ENCODE measurements at places on chromosomes 2 and 18.

DNA sequence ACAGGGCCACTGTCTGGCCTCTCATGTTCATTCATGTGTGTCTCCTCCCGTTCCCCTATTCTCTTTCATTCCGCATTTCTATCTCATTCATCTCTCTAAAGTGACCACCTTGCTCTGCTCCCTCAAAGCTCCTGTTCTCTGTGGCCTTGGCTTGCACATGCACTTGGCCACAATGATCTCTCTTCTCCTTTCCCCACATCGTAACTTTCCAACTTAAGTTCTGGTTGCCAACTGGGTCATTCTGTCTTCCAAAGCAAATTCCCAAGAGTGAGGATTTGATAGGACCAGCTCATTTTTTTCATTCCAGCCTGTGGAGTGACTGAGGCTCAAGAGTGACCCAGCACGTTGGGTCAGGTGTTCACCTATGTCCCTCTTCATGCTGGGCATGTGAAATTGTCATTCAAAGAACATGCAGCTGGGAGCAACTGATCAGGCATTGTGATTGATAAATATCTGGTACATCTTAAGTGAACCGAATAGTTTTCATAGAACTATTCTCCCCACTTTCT lies 14.3 kb upstream of the ITGA6 start:
- no peak for DNase-seq

DNA sequence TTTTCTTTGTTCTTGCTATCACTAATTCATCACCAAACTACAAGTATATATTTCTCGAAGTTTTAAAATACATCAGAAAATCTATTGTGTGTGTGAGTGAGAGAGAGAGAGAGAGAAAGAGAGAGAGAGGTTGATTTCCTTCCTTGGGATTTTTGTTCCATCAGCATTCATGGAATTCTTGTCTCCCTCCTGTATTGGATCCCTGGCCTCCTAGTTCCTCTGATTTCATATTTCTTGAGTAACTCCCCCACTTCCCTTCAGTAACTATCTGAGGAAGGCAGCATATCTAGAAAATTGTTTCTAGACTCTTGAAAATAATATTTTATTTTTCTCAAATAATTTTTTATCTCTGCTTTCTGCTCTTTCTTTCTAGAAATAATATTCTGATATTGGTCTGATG lies 13.3 kb upstream of the ACTR2 start:
- no peak for DNase-seq

GRCh38 chr18:48613589-48614404 lies 75.0 kb downstream of the CTIF start:
- DNase-seq = no peak

DNA sequence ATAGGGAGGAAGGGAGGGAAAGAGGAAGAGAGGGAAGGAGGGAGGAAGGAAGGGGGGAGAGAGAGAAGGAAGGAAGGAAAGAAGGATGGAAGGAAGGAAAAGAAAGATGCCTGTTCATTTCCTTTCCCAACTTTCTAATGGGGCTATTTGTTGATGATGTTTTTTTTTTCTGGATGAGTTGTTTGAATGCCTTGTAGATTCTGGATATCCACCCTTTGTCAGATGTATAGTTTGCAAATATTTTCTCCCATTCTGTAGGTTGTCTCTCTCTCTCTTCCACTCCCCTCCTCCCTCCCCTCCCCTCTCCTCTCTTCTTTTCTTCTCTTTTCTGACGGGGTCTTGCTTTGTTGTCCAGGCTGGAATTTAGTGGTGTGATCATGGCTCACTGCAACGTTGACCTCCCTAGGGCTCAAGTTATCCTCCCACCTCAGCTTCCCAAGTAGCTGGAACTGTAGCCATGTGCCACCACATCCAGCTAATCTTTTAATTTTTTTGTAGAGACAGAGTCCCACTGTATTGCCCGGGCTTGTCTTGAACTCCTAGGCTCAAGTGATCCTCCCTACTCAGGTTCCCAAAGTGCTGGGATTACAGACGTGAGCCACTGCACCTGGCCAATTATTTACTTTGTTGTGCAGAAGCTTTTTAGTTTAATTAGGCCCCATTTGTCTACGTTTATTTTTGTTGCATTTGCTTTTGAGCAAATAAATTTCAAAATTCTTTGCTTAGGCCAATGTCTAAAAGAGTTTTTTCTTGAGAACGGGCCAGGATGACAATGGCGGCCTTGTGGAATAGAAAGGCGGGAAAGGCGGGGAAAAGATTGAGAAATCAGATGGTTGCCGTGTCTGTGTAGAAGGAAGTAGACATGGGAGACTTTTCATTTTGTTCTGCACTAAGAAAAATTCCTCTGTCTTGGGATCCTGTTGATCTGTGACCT lies 57.3 kb upstream of the FAM117B start:
- no peak for DNase-seq

DNA sequence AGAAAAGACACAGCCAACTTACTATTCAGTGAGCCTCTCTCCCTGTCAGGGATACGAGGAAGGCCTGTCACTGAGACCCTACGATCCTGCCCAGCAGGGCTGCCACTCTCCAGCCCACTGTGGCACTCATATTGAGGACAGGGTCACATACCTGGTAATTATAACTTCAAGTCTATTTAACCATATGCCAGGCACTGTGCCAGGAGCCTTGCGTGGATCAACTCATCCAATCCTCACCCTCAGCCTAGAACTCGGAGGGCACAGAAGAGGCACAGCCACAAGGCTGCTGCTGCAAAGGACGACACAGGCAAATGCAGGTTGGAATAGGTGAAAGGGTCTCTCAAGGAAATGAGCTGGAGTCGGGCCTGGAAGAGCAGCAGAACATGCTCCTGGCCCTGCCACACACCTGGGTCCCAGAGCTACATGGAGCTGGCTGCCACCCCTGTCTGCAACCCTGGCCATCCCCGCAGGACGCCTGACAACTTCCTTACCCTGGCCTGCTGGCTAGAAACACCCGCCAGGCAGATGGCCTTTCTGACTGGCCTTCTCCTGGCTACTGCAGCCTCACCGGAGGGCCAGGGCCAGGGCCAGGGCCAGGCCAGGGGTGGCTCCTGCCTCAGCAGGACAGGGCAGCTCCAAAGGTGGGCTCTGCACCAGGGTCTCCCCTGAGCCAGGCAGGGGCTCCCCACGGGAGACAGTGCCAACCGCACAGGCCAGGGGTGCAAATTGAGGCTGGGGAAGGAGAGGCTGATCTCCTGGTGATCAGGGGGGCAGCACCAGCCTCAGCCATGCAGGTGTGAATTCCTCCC lies 32.1 kb upstream of the SLC66A3 start:
- DNase-seq = no peak

GRCh38 chr2:22991844-22992243 lies 393.1 kb upstream of the KLHL29 start:
- no peak for DNase-seq

GRCh38 chr2:85753525-85754312 lies at the start of gene ATOH8:
Gene ATOH8 (plus strand): TSS chr2:85753991. CDS start chr2:85754190, 199 bp downstream.
- DNase-seq = peak; percentile 55
